ENCODE measurements at places on chromosomes 12 and 14.

- no peak for DNase-seq
Observed at GRCh38 chr12:121166356-121166755, 33.7 kb downstream of the P2RX7 start.

DNA sequence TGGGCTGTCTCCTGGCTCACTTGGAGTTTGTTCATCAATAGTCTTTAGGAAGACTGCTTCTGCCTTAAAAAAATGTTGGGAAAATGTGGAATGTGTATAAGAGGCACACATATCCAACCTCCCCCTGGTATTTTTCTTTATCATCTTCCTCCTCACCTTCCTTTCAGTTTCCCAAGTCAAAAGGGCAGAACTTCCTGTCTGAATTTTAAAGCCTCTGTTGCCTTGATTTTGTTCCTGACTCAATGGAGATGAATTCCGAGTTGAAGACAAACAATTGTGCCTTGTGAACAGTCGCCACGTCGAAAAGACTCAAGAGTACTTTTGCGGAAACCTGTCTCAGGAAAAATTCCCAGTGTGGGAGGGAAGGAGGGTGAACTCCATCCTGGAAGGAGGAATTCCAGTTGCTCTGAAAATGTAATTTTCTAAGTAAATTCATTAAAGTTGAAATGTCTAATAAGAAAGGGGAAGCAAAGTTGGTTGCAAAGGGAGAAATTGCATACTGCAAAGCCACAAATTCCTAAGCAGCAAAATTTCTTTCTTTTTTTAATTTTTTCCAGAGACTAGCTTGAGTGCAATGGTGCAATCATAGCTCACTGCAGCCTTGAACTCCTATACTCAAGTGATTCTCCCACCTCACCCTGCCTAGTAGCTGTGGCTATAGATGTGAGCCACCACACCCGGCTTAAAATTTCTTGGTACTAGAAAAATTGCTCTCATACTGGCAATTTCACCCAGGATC, 50.2 kb upstream of the ELK3 start:
- DNase-seq = no peak

DNA sequence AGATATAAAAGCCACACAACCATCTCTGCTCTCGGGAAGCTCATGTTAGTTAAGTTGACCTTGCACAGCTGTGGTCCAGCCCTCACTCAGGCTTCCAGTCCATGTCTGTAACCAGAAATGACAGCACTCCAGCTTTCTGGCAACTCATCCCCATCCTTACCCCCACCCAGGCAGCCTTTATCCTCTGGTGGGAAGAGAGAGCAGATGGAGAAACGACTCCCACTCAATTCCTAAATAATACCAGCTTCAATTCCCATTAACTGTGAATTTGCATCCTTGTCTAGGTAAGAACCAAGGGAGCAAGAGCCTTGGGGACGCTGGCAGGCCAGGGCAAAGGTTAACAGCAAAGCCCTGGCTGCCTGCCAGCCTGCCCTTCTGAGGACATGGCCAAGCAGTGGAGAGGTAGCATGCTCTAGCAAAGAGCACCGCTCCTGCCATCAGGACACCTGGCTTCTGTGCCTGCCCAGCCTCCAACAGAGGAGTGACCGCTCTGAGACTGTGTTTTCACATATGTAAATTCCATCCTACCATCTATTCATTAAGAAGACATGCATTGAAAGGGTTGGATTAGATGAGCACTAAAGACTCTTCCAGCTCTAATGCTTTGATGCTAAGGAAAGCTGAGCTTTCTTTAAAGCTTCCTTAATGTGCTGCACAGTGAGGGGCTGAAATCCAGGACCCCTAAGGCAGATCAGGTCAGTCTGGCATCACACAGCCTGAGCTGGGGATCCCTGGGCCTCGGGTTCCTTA, 236.1 kb downstream of the GRIN2B start:
- no peak for DNase-seq

- no peak for DNase-seq
Observed at GRCh38 chr12:42468341-42468821, 121.2 kb downstream of the PRICKLE1 start.

- DNase-seq = no peak
Observed at GRCh38 chr12:47269916-47270315, 190.2 kb upstream of the AMIGO2 start.

DNA sequence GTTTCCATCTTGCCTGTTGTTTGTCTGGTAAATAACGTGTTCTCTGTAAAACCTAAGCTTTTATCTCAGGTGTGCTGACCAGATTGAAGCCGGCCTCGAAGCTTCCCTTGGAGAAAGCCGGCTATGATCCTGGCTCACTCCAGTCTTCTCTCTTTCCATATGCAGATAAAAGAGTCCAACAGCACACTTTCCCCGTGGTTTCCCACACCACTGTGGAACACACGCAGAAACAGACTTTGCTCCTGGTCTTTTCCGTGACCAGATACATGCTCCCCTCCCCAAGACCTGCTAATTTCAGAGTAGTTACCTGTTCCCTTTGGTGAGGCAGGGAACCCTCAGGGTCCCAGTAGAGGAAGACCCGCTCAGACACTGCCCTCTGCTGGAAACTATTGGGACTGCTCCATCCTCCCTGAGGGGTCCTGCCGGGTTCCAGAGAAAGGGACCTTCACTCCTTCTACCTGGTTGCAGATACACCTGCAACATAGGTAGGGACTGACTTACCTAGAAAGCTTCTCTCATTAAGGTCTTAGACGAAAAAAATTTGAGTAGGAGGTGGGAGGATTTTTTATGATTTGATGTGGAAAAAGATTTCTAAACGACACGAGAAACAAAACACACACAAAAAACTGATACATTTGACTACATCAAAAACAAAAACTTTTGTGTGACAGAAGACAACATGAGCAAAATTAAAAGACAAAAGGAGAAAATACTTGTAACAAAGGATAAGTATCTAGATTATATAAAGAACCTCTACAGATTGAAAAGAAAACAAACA, 415.4 kb upstream of the CCDC196 start:
- DNase-seq = peak; percentile 55

DNA sequence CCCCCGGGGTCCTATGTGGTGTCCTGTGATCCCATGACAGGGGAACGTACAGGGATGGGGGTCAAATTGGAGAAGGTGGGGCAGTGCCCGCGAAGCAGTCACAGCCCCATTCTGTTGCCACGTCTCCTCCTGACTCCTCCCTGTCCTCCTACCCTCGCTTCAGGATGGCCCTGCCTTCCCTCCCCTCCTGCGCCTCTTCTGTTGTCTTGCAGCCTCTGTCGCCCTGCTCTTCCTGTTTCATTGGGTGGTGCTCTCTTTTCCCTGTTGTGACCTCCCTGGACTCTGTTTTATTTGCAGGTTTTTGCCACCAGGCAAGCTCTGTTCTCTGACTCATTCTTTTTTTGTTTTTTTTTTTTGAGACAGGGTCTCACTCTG, 18.7 kb downstream of the CABP1 start:
- DNase-seq = no peak

- DNase-seq = no peak
Observed at GRCh38 chr12:120751389-120751788, 25.8 kb downstream of the ACADS start.

GRCh38 chr12:94272280-94272679, 123.9 kb downstream of the PLXNC1 start:
- DNase-seq = no peak

DNA sequence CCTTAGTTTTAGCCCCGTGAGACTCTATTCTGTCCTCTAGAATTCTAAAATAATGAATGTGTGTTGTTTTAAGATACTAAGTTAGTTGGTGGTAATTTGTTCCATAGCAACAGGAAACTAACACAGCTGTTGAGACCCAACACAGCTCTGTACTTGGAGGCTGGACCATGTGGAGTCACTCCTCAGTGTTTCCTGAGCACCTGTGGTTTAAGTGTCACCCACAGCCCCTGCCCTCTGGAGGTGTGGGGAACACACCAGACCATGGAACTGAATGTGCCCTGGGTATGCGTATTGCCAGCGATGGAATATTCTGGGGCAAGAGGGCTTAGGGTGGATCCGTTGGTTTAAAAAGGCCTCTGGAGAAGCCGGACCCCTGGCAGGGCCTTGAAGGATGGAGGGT, 16.6 kb upstream of the GPR68 start:
- DNase-seq = no peak

DNA sequence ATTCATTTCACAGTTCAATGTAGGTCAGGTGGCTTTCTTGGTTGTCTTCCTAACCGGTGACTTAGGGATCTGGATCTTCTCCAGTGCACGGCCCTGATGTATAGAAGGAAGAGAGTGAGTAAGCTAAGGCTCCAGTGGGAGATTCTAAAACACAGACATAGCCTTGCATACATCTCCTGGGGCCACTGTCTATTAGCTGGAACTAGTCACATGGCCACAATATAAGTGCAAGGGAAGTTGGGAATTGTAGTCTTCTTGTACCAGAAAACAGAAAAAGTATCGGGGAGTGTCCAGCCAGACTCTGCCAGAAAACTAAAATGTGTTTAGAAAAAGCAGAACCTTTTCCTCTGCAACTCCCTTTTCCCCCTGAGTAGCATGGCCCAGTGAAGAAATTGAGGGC, 531.6 kb downstream of the VRK1 start:
- DNase-seq = no peak

- no peak for DNase-seq
Observed at GRCh38 chr14:25178255-25178654, 128.3 kb upstream of the STXBP6 start.

DNA sequence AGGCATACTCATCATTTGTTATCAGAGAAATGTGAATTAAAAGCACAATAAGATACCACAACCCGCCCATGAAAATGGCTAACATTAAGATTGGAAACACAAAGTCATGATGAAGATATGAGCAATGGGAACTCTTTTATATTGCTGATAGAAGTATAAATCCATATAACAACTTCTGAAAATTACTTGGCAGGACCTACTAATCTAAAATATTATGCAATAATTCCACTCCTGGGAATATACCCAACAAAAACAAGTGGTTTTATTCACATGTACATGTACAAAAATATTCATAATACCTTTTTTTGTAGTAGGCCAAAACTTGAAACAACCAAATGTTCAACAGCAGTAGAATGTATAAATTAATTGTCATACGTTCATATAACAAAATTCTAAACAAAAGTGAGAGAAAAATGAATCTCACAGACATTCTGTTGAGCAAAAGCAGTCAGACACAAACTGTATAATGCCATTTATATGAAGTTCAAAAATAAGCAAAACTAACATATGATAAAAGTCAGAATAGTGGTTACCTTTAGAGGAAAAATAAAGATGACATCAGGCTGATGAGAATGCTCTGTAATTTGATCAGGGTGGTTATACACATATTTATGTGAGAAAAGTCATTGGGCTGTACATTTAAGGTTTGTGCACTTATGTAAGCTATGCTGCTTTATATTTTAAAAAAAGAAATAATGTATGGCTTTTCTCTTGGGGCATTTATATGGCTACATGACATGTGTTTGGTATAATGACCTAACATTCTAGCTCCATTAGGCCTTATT, 309.2 kb upstream of the KITLG start:
- no peak for DNase-seq

All from GM19239 (cell line).